NCI-H1105 treated with DMSO at 0.1 percent for 48 hours (cell line): ENCODE measurements at places on chromosomes 6 and 20.

DNA sequence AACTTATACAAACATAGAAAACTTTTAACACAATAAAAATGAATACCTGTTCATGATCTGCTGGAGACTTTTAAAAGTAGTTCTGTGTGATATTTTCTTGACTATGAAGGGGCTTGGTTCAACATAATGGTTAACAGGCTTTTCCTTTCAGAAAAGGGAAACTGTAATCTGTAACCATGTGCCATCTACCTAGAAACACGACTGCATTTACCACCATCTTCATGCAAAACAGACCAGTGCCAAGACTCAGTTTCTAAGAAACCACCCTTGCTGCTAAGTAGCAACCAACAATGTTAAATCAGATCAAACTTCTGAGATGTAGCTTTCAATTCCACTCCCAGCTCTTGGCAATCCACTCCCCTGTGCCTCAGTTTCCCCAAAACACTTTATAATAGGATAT is 15.7 kb downstream of the STAU1 start:
- DNase-seq = no peak

DNA sequence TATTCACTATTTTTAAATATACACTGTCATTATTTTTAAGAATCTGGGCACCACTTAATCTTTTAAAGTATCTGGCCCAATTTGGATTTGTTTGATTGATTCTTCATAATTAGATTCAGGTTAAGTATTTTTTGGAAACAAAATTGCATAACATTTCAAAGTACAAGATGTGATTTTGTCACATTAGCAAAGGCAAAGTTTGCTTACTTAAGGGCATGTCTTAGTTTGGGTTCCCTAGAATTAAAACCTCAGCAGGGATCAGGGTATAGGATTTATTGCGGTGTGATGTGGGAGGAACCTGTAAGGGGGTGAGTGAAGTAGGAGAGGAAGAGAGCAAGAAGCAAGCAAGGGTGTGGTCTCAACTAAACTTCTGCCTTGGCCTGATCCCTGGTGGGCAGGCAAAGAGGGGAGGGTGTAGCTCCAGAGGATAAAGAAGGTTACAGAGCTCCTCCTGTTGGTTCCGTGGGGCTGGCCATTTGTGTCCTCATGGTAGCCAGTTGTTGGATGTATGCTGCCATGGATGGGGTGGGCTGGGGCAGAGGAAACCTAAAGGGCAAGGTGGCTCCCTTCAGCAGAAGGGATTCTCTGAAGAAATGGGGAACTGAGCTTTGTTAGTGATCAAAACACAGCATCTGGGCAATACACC is 668.7 kb upstream of the SLC35B3 start:
- DNase-seq = no peak

DNA sequence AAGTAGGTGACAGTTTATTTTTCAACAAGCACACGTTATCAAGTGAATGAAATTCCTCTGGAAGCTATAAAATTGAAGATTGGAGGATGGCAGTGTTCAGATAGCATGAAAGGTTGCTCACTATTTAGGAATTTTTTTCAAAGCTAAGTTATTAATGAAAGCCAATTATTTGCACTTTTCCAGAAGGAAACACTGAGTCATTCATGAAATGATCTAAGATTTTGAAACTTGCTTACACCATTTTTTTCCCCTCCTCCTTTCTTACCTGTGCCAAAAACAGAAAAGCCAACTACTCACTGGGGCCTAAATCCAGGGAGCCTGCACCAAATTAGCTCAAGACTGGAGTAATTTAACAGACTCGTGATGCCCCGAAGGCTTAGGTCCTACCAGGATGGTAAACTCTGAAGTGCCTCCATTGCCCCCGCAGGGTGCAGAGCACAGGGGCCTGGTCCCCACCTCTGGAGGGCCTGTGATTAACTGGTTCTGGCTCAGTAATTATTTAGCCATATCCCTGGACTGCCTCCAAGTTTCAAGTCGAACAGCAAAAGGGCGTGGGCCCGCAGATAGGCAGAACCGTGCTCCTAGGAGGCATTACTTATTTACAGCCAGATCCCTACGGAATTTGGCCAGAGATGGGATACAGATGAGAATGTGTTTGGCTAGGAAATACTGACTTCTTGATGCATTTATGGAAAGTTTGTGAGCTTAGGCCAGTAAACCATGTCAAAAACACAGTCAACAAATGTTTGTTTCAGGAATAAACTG is 28.0 kb upstream of the ZNF217 start:
- peak; percentile 68 for DNase-seq

DNA sequence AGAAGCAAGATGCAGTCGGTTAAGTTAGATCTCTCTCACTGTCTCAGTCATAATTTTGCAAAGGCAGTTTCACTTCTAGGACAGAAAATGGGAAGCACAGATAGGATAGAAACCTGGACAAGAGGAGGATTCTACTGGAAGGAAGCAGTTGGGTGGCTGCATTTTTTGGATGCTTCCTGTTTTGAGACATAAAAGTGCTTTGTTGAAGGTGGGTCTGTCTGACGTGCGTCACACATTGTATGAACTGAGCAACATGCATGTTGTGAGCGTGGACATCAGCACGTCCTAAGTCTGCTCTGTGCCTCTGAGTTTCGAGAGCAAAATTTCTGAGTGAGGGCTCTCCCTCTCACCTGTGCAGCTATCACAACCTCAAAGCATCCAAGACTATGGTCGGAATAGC is 68.7 kb upstream of the SNX9 start:
- DNase-seq = no peak

DNA sequence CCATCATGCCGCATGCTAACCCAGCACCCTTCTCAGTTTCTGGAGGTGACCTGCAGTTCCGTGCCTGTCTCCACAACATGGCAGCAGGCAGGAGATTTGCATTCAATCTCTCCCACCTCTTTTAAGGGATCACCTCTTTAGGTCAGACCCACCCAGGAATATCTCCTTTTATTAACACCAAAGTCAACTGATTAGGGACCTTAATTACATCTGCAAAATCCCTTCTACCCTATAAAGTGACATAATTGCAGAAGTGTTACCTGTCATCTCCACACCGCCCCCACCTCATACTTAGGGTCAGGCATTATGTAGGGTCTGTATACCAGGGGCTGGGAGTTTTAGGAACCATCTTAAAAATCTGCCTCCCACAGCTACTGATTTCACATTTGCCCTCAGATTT is 267.5 kb downstream of the TMEM242 start:
- no peak for DNase-seq

DNA sequence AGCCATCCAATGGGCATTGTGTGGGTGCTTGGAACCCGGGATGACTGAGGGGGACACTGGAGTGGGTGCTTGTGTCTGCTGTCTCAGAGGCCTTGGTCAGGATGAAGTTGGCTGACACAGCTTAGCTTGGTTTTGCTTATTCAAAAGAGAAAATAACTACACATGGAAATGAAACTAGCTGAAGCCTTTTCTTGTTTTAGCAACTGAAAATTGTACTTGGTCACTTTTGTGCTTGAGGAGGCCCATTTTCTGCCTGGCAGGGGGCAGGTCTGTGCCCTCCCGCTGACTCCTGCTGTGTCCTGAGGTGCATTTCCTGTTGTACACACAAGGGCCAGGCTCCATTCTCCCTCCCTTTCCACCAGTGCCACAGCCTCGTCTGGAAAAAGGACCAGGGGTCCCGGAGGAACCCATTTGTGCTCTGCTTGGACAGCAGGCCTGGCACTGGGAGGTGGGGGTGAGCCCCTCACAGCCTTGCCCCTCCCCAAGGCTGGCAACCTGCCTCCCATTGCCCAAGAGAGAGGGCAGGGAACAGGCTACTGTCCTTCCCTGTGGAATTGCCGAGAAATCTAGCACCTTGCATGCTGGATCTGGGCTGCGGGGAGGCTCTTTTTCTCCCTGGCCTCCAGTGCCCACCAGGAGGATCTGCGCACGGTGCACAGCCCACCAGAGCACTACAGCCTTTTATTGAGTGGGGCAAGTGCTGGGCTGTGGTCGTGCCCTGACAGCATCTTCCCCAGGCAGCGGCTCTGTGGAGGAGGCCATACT is 49.4 kb downstream of the PYGB start:
- DNase-seq = no peak

DNA sequence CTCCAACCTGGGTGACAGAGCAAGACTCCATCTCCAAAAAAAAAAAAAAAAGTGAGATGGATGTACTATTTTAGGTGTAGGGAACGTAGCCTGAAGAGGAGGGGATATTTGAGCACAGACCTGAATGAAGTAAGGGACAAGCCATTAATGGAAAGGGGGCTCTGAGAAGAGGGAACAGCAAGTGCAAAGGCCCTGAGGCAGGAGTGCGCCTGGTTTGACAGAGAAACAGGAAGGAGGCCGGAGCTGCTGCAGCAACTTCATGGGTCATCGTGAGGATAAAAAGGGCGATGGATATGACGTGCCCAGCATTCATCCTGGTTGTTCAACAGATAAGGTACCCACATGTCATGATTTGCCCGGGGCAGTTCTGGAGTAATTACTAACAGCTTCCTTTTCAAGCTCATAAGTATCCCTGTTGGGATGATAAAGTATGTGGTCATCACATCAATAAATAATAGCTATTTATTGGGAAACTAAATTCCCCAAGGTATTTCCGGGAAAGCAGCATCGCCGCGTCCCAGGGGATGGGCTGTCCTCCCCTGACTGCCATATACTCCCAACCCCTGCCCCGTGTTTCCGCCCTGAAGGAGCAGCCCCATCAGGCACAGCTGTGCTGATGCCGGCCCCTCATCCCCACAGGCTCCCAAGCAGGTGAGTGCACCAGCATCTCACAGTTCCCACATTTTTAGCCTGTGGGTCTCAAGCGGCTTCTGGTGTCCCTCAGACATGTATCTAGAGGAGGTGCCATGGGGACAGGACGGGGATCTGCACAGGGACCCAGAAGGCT is 43.4 kb downstream of the DLGAP4 start:
- DNase-seq = no peak

- no peak for DNase-seq
Measured at GRCh38 chr20:20851385-20851784, 138.9 kb upstream of the RALGAPA2 start.

- no peak for DNase-seq
Measured at GRCh38 chr6:157660414-157660813, 162.6 kb upstream of the SNX9 start.

GRCh38 chr6:20021795-20022194 is 184.6 kb downstream of the ID4 start:
- DNase-seq = peak; percentile 97

DNA sequence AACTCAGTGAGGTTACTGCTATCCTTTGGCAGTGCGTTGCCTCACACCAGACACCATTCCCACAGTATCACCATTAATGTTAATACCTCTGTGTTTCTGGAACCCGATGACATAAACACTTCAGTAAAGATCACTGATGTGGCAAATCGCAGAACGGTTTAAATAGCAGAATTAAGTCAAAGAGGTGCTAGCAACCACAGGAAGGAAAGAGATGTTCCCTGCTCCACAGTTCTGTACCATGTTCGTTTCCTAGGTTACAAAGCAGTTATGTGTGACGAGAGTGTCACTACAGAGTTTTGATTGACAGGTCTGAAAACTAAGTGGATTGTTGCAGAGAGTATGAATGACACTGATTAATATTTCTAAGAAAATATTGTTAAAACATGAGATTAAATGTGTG is 272.3 kb downstream of the KHDRBS2 start:
- DNase-seq = no peak

DNA sequence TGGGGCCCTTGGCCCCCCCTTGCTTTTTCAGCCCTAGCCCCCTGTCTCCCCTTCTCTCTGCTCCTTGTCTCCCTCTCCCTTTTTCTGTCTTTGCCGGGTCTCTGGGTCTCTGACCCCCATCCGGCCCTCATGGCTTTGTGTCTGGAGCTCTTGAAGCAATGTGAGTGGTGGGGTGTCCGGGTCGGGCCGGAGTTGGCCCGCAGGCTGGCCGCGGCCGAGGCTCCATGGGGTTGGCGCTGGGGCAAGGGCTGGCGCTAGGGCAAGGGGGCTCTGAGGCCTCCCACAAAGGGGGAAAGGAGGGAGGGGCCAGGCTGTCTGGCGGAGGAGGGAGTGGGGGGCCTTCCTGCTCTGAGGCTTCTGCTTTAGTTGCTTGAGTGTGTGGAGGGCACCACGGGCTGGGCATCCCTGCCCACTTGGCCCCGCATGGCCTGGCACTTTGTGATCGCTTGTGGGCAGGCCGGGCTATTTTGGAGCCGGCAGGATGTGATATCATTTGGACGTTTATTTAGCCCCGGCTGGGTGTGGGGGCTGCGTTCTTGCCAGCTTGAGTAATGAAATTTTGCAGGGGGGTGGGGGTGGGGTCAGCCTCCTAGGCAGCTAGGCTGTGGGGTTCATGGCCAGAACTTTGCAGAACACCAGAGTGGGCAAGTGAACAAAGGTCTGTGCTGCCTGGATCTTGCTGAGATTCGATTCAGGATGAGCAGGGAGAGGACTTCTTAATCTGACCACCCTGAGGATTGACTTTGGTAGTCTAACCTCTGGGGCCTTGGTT is 78.7 kb upstream of the MYL9 start:
- no peak for DNase-seq

GRCh38 chr6:73923905-73924485 is 228.0 kb downstream of the CD109 start:
- no peak for DNase-seq
